ENCODE measurements at places on chromosomes 2 and 18. TPM values are rescaled to one million over a fixed set of nuclear protein-coding genes. Genes with fewer than 3 reads are reported as not detected.
A peak's percentile ranks its signal among the peaks of the same experiment; 100 is the strongest.

GRCh38 chr2:119011162-119011909 is 69.3 kb downstream of the MARCO start:
- peak; percentile 48 for DNase-seq

ASB18 gene
- total RNA-seq, result not detected

DNA sequence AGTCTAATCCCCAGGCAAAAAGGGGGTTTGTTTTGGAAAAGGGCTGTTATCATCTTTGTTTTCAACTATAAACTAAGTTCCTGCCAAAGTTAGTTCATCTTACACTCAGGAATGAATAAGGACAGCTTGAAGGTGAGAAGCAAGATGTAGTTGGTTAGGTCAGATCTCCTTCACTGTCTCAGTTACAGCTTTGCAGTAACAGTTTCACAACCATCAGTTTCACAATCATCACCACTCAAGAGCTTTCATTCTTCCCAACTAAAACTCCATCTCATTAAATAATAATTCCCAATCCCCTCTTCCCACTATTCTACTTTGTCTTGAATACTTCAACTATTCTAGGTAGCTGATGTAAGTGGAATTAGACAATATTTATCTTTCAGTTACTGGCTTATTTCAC is 200.9 kb downstream of the NYAP2 start:
- DNase-seq, result no peak

DNA sequence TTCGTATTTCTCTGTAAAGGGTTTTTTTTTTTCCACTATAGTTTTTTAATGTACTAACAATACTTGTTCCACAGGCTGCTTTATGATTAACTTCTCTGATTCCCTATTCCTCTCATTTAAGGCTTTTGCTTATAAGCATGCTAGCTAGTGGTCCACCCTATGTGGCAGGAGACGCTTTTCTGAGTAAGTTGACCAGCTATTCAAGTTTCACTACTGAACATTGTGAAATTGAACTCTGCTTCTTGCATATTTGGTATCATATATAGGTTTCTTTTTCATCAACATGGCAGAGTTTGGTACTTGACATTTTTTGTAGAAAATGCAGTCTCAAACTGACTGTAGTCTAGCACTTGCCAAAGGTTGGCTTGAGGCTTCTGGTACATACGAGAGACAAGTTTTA is 74.2 kb downstream of the OTX1 start:
- no peak for DNase-seq

PCARE gene
- 0.17 TPM for total RNA-seq

DNA sequence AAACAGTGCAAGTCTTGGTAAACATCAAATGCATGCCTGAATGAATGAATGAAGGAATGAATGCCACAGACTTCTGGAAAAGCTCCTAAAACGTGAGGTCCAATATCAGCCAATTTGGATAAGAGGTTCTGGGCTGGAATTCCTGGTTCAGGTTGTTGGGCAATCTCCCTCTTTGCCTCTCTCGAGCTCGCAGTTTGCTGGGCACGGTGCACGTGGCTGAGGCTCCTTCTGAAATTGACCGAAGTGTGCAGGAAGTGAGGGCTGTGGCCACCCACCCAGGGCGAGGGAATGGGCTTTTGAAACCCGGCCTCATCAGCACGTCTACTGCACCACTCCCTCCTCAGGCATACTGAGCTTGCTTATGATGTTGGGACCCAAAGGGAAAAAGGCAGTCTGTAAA is 288.8 kb upstream of the HS6ST1 start:
- DNase-seq, result no peak

FOXD4L1 gene
- 0.34 TPM for total RNA-seq

DNA sequence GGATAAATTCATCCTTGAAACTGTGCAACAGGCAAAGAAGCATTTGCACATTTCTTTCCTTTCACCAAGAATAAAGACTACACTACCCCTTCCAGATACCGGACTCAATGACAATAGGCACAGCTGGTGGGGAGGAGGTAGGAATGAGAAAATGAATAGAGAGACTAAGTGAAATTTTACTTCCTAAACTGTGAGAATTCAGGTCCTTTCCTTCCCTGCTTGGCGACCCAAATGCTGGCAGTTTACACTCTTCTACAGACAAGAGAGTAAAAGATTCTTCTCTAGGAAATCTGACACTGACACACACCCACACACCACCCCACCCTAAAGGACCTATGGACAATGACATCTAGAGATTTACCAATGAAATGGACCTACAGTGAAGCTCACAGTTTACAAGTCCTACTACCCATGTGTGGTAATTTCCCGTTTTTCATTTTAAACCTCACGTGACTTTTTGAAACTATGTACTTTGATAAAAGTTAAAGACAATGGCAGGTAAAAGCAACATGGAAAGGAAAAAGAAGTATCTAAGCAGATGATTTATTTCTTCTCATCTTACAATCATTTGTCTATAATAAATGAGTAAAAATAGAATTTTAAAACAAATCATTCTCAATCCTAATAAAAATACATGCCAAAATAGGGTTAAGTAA is 27.9 kb downstream of the REV1 start:
- DNase-seq, result no peak

GALNT5 gene
- total RNA-seq, result 0.13 TPM

- no peak for DNase-seq
Measured at GRCh38 chr2:175580652-175581051, 399.1 kb upstream of the ATP5MC3 start.

CPLX4 gene
- total RNA-seq, result not detected

PLB1 gene
- total RNA-seq, result 7.4 TPM

GRCh38 chr2:45614871-45615415 is 3.9 kb upstream of the SRBD1 start:
- DNase-seq, result no peak

STARD6 gene
- total RNA-seq, result not detected

DNA sequence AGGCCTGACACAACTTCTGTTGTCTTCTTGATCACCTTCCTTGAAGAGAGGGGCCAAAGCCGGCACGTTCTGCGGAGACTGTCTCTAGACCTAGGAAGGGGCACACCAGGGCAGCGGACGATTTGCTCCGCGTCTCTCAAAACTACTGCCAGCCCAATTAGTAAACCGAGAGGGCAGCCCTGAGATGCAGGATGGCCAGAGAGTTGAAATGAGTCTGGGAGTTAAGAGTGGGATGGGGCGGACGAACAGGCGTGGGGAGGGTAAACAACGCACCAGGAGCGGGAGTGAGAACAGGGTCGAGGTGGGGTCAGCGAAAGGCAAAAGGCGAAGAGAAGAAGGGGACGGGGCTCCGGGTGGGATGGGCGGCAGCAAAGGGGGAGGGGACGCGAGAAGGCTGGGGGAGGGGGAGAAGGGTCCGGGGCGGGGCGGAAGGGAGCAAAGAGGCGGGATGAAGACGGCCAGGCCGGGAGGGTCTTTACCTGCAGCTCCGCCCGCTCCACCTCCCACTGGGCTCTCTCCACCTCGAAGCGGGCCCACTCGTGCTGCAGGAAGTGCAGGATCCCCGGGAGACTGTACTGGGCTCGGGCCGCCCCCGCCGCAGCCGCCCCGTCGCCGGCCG is 476 bp downstream of the STRN start:
- DNase-seq, result peak; percentile 60

GRCh38 chr2:112074506-112074905 is 19.4 kb downstream of the TMEM87B start:
- DNase-seq, result no peak

- peak; percentile 50 for DNase-seq
Measured at GRCh38 chr2:66443979-66444861, 9.3 kb downstream of the MEIS1 start.

GRCh38 chr18:274313-274712 is 6.5 kb upstream of the THOC1 start:
- DNase-seq, result no peak

PDE1A gene
- 5.5 TPM for total RNA-seq

- peak; percentile 30 for DNase-seq
Measured at GRCh38 chr2:188598551-188598950, 306.9 kb downstream of the GULP1 start.

- DNase-seq, result no peak
Measured at GRCh38 chr2:233384015-233384414, 29.7 kb downstream of the DGKD start.

GRCh38 chr2:21268878-21269224 is 145.1 kb downstream of the TDRD15 start:
- DNase-seq, result no peak

AGXT gene
- total RNA-seq, result not detected

DNA sequence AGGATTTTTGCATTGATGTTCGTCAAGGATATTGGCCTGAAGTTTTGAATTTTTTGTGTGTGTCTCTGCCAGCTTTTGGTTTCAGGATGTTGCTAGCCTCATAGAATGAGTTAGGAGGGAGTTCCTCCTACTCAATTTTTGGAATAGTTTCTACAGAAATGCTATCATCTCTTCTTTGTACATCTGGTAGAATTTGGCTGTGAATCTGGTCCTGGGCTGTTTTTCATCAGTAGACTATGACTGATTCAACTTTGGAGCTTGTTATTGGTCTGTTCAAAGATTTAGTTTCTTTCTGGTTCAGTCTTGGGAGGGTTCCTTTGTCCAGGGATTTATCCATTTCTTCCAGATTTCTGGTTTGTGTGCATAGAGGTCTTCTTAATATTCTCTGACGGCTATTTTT is 166.7 kb downstream of the ST6GAL2 start:
- no peak for DNase-seq

GRCh38 chr2:57450170-57450569 is 596.4 kb upstream of the VRK2 start:
- DNase-seq, result no peak

- no peak for DNase-seq
Measured at GRCh38 chr2:157364257-157364974, 38.8 kb upstream of the ERMN start.

FAM237A gene
- not detected for total RNA-seq

- DNase-seq, result no peak
Measured at GRCh38 chr2:221779614-221780067, 207.5 kb upstream of the EPHA4 start.

PER2 gene
- total RNA-seq, result 4.9 TPM

DNA sequence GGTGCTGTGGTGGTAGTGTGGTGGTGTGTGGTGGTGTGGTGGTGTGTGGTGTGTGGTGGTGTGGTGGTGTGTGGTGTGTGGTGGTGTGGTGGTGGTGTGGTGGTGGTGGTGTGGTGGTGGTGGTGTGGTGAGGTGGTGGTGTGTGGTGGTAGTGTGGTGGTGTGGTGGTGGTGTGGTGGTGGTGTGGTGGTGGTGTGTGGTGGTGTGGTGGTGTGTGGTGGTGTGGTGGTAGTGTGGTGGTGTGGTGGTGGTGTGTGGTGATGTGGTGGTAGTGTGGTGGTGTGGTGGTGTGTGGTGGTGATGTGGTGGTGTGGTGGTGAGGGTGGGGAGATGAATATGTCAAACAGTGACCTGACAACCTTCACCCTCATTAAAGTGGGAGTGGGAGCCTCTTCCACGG is 55.6 kb upstream of the DLGAP1 start:
- DNase-seq, result no peak

GRCh38 chr2:64024259-64024949 is 5.2 kb upstream of the VPS54 start:
- DNase-seq, result no peak

PROKR1 gene
- total RNA-seq, result 0.06 TPM

DNA sequence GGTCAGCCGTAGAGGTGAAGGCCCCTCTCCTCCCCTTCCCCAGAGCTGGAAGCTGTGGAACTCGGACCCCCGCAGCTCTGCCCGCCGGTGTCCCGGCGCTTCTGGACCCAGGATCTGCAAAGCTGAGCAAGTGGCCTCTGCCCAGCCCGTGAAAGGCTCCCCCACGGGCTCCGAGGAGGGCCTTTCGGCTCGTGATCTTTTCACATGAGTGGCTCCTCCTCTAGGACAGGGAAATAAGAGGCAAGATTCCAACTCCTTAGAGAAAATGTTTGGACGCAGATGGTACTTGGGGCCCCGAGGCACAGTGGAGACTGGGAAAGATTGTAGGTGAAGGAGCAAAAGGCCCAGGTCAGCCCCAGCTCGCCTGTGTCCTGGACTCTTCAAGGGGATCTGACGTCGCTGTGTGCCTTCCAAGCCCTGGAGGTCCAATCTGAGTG is 48.2 kb upstream of the SP3 start:
- DNase-seq, result peak; percentile 35

MDH1B gene
- total RNA-seq, result 1.7 TPM

DNA sequence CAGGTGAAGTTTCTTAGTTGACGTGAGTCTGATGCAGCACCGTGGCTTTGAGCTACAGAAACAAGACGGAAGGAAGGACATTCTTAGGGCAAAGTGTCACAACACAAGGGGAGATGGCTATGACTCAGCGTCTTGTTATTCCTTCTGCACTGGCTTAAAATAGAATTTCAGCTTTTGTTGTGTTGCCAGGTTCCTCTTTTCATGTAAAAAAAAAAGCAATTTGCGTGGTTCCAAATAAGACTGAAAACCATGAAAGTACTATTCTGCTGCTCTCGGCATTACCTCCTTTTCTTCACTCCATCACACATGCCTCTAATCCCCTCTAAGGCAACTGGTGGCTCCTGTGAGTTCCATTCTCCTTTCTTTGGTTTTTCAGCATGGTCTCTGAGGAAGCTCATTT is 150.1 kb downstream of the ANTXR1 start:
- DNase-seq, result no peak

GRCh38 chr2:148917431-148917830 is 42.4 kb downstream of the KIF5C start:
- DNase-seq, result no peak

GRCh38 chr2:57460396-57461276 is 586.0 kb upstream of the VRK2 start:
- no peak for DNase-seq

DNA sequence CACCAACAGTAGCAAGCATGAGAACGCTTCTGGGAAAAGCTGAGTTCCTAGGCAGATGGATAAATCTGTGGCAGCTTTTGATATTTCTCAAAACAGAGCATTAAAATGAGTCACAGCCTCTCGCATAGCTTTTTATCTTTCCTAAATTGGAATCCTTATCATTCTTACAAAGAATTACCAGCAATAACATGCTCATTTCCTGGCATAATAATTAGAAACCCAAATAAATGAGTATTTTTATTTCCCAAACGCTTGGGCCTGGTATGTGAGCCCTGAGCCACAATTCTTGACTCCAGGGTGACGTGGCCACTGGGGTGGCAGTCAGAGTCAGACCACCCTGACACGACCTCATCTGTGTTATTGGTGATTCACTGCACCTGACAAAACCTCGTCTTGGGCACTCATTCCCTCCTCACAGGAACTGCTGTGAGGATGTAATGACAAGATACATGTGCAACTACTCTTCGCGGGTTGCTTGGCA is 210.7 kb downstream of the ARL4C start:
- DNase-seq, result no peak

POU3F3 gene
- 0.06 TPM for total RNA-seq

DNA sequence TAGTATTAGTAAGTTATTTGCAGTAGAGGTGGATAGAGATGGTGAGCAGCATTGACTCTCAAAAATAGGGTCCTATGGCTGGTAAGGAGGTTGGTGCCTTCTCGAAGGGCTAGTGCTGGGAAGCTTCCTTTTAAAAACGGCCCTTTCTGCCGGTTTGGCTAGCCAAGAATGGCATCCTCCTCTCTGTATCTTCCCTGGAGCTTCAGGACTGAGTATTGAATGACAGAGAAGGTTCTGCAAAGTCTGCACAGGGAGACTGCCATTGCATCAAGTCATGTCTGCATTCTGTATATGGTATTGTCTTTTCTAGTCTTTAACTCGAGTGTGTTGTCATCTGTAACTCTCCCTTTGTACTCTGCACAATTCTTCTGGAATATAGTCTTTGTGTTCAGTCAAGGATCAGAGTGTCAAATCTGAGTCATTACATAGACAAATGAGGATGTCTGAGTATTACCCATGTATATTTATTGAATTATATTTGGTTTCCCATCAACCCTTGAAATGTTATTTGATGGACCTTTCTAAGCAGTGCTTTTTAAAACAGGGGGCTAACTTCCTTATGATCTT is 1.1 kb downstream of the LDLRAD4 start:
- no peak for DNase-seq

Data from adrenal gland (tissue), 19 donors.